ENCODE measurements at places on chromosomes 12 and 14.
A peak's percentile ranks its signal among the peaks of the same experiment; 100 is the strongest.

- no peak for DNase-seq
Measured at GRCh38 chr12:122166422-122167349, 7.3 kb downstream of the IL31 start.

DNA sequence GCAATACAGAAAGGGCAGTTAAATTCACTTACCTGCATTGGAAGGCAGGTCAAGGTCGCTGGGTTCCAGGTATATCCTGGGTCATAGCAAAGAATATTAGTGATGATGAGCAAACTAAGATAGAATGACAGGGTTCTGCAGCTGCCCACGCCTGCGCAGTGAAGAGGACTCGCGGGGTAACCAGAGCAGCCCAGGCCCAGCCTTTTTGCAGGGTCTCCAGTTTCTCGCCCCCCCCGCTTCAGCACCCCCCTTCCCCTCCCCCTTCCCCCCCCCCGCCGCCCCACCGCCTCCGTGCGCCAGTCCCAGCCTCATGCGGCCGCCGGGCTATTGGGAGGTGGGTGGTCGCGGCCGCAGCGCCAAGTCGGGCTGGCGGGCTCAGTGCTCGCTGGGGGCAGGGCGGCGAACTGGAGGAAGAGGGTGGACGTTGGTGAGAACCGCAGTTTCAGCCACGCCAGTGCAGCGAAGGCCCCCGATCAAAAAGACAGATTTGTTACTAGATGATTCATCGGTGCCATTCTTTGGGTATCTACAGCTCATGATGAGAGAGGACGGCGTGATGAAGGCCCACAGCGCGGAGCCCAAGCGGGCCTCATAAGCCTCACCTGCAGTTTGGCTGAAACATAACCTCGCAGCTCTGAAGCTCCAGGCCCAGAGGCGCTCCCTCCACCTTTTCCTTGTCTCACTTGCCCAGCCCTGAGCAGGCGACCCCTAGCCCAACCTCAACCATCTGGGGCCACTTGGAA is 20.2 kb downstream of the SLC2A3 start:
- DNase-seq: no peak

- no peak for DNase-seq
Measured at GRCh38 chr12:19546611-19547162, 107.4 kb downstream of the AEBP2 start.

DNA sequence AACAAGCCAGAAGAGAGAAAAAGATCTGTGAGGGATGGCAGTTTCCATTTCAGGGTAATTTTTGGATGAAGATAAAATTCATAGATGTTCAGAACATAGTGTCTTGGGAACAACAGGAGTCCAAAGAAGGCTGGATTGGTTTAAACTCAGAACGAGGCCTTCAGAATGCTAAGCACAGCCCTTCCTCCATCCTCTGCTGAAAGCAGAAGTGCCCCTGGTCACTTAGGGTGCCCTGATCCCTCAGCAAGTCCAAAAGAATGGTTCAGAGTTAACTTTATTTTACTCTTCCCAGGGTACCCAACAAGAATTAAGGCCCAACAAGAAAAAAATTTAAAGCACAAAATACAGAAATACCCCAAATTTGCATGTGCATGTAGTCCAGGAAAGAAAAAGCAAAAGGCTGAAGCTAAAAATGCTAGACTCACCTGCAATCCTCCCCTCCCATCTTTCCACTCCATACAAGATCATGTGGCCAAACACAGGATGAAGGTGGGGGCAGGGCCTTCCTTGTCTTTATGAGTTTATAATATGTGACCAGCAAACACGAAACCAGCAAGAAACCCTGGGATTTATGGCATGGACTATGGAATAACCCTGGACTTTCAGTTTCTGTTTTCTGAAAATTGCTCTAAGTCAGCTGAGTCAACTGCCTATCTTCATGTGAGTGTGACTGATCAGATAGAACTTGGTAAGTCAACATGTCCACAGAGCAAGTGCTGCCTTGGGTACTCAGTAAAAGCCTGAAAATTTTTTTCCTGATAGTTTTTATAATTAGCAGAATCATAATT is 21.2 kb downstream of the MAX start:
- no peak for DNase-seq

DNA sequence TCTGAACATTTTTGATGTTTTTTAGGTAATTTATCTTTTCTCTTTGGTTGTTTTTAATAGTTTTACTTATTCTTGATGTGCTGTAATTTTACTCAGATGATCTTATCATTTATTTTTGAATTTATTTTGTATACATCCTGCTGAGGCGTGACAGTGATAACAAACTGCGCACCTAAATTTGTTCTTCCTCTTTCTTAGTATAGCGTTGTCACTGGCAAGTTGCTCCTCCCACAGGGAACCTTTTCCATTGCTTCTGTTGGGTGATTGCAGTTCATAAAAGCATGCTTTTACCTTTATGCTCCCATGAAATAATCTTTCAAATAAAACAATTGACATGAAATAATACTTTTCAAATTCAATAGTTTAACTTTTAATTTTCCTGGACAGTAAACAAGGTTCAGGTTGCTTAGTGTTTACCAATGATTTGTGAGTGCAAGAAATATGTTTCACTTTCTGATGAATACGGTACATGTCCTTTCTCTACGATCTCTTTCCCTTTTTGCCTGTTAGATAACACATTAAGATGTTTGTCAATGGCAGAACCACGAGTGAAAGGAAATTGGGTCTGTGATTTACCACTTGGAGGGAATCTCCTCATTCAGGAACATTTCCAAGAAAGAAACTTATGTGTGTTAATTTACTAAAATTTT is 223.3 kb downstream of the CCDC91 start:
- DNase-seq: no peak

DNA sequence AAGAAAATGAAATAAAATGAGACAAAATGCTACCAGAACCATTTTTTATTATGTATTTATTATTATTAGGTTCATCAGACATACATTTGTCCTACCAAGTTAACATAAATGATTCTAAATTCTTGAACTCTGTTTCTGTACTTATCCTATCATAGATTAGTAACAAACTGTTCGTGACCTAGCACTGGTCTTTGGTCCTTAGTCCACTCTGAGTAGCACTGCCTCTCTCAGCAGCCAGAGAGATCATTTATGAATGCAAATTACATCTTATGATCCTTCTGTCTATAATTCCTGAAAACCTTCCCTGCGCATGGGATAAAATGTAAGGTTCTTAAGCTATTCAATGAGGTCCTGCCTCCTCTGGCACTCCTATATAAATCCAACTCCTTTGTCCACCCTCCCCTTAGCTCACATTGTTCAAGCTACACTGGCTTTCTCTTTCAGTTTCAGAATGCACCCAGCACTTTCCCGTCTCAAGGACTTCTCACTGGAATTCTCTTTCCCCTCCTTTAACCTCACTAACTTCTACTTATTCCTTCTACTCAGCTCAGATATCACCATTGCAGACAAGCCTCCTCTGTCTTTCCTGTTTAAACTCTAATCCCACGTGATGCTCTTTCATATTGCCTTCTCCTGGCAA is 17.1 kb downstream of the PDZRN4 start:
- no peak for DNase-seq

GRCh38 chr14:104536942-104537612 is 42.5 kb upstream of the C14orf180 start:
- no peak for DNase-seq

- peak; percentile 28 for DNase-seq
Measured at GRCh38 chr14:103710771-103711377, 4.4 kb downstream of the XRCC3 start.

- no peak for DNase-seq
Measured at GRCh38 chr12:116950628-116951325, 40.0 kb downstream of the FBXW8 start.

DNA sequence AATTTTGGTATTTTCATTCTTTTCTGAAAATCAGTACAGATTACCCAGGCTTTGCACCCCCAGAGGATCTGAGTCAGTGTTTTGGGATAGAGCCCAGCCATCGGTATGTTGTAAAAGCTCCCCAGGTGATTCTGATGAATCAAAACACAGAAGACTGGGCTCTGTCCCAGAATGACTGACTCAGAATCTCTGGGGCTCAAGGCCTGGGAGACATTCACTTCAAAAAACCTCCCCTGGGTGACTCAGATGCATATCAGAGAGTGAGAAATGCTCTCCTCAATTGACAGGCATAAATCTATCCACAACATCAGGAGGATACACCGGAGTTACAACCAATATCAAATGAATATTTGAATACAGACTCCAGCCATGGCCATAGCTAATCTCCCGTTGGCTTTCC is 32.6 kb downstream of the SLC35F4 start:
- DNase-seq: no peak

DNA sequence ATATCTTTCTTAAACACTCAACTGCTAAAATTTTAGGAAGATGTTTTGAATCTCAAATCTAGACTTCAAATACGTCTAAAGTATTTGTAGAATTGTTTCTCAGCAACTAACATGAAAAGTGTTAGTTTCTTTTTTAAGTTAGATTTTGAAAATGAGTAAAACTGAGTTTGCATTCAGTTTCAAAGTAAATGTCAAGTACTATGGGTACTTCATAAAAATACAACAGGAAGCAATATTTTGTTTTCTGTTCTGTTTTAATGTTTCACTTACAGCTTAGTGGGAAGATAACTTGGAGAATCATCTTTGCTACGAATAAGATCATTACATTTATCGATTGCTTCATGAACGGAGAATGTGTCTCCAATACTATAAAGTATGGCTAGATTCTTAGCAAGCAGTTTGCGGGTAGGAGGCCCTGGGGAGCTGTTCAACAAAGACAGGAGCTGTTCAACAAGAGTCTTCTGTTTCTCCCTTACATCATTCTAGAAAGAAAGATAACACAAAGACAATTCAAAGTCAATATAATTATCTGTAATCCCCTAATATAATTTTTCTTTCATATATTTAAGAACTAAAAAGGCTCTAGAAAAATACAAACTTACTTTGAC is 20.2 kb downstream of the HEATR5A start:
- no peak for DNase-seq

- DNase-seq: no peak
Measured at GRCh38 chr12:51632623-51633022, 41.6 kb downstream of the SCN8A start.

DNA sequence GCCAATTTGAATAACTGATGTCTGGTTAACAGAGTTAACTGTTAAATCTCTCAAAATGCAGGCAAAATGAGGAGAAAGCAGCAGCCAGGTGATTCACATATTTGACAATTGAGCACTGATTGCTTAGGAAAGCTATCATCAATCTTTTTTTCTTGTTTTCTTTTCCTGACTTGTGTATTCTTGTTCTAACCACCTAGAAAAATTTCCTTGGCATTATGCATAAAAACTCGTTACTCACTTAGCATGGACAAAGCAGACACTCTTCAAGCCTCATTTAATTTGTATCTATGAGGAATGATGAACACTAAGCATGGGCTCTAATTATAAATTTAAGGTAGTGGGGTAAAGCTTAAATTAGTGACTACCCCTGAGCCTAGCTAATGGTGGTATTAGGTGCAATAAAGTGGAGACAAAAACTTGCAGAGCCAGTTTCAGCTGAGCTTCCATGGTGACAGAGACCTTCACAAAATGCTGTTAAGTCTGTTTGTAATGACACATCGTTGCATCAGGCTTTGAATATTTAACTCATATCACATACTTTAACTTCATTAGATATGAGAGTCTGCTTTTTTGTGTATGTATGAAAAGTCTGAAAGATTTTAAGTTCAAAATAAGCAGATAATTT is 52.0 kb downstream of the RASSF9 start:
- peak; percentile 34 for DNase-seq

- no peak for DNase-seq
Measured at GRCh38 chr12:117051380-117051779, 47.8 kb downstream of the TESC start.

DNA sequence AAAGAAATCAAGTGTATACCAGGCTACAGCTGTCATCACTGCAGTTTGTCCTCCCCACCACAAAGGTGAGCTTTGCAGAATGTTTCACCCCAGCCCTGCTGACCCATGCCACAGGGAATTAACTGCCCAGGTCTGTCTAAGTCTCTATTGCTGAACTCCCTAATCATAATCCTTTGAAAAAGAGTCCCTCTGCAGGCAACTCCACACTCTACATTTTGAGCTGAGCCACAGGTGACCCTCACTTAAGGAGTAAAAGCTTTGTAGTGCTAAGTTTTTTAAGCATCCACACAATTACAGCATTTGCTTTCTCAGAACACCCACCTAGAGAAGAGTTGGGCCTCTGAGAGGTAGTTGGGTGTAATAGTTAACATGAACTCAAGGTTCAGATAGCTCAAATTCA is 90.0 kb downstream of the C12orf50 start:
- no peak for DNase-seq

DNA sequence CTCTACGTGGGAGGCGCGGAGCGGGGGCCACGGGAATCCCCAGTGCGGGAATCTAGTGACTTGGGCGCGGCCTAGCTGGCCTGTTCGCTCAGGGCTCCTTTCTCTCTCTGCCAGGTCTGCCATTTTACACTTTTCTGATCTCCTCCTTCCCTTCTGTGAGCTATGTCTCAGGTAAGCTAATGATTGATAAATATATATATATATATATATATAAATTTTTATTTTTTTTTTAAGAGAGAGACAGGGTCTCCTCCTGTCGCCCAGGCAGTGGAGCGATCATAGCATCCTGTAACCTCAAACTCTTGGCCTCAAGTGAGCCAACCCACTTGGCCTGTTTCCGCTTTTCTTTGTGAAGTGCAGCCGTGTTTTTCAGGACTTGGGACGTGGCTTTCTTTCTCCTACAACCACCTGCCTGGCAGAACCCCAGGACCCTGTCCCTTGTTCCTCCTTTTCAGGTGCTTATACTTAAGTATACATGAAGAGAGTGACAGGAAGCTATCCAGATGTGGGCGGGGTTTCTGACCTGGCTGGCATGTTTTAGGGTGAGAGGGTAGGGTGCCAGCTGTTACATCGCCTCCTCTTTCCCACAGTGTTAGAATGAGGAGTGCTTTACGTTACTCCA is 547 bp downstream of the ZNF140 start:
- no peak for DNase-seq

DNA sequence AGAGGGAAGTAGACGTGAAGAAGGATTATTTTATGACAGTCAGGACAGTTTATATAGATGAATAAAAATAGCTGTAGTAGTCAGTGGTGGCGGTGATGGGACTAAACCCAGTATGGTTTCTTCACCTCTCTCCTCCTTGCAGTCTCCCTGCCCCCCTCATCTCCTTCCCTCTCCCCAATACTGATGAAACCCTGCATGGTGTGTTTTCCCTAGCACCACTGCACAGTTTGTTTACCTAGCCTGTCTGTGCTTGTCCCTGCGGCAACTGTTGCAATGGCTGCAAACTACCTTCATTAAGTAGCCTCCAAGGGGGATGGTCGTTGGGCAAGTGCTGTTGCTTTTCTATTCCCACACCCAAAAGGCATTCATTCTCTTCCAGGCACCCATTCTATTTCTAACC is 14.7 kb downstream of the PCBP2 start:
- no peak for DNase-seq

GRCh38 chr12:111353603-111354295 is 15.1 kb downstream of the PHETA1 start:
- DNase-seq: no peak

GRCh38 chr14:43803076-43803689 is 703.9 kb downstream of the FSCB start:
- DNase-seq: no peak

Measured in COR-L47 (cell line).